ENCODE measurements at places on chromosomes 7 and 10.

- DNase-seq, result no peak
These were observed 132.6 kb downstream of the VPS50 start for GRCh38 chr7:93364806-93365205.

DNA sequence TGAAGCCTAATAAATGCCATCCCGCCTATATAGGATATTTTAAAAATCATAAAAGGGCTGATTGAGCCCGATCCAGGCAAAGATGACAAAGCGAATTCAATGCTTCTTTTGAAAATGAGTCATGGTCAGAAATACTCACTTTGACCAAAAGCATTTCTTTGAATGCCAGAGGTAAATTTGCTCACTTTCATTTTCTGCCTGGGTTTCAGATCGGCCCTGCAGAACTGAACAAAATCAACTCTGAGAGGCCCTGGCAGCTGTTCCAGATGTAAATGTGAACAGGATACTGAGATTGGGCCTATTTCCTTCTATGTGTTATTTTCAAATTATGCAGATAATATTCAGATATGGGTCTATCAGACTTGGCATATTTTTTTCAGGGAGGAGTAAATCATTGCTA lies 114.8 kb upstream of the ARID5B start:
- no peak for DNase-seq

DNA sequence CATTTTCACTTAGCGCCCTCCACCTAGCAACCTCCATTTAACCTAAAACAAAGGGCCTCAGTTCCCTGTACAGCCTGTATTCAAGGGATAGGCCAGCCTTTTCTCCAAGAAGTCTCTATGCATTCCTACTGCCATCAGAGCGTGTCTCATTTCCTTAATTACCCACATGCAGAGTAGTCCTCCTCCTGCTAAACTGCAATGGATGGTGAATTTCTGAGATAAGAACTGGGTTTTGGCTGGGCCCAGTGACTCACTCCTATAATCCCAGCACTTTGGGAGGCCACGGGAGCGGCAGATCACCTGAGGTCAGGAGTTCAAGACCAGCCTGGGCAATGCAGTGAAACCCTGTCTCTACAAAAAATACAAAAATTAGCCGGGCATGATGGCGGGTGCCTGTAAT lies 71.1 kb upstream of the GPR158 start:
- no peak for DNase-seq

GRCh38 chr10:27748601-27749000 lies 3.0 kb upstream of the MKX start:
- DNase-seq, result no peak

DNA sequence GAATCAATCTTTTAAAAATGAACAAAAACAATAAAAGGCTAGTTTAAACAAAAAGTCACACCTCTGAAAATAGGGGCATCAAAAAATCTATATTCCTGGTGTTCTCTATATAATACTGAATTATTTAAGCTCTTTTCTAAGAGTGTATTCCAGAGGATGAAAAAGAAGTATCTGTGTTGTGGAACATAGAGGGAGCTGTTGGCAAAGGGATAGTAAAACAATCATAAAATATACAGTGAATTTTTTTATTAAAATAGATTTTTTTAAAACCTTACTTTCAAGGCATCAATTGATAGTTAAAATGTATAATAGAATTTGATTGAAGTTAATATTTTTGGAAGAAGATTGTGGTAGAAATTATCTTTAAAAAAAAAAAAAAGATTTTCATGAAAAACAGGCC lies 1409.1 kb upstream of the CELF2 start:
- DNase-seq, result no peak

DNA sequence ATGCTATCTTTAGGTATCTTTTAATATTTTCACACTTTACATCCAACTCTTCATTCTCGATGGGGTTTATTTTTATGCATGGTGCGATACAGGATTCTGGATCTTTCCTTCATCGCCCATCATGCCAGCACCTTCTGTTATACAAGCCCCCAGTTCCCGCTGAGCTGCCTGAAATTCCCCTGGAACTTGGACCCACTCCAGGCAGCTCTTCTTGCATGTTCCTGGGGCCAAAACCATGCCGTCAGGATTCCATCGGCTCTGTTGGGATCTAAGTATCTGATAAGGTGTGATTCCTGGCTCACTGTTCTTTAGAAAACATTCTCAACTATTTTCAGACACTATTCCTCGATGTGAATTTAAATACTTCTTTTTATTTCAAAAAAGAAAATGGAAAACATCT lies 40.5 kb upstream of the PPP2R2D start:
- DNase-seq, result no peak

DNA sequence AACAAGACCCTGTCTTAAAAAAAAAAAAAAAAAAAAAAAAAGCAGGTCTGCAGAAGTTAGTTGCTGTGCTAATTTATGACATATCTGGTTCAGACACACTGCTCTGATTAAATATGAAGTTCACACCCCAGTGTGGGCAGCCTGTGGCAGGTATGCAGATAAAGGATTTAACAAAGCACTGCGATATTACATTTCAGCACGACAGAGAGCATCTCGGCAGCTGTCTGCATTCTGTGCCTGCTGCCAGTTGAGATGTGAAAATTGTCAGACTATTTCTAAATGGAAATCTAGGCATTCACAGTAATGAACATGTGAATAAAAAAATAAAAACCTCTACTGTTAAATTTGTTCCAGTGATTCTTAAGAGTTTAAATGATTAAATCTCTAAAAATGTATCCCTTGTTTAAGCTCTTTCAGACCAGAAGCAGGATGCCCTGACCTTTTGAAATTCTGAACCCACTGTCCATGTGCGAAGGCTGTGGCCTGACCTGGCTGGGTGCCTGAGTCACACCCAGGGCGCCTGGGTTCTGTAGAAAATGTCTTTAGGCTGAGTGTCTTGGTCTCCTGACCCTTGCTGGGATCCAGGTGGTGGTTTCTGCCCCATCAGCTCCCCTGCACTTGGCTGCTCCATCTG lies 272.9 kb downstream of the WDR37 start:
- DNase-seq, result no peak

- peak; percentile 77 for DNase-seq
These were observed 97.9 kb upstream of the IKZF1 start for GRCh38 chr7:50206453-50207250.

GRCh38 chr7:106947244-106947728 lies 82.2 kb downstream of the PIK3CG start:
- DNase-seq, result peak; percentile 20

DNA sequence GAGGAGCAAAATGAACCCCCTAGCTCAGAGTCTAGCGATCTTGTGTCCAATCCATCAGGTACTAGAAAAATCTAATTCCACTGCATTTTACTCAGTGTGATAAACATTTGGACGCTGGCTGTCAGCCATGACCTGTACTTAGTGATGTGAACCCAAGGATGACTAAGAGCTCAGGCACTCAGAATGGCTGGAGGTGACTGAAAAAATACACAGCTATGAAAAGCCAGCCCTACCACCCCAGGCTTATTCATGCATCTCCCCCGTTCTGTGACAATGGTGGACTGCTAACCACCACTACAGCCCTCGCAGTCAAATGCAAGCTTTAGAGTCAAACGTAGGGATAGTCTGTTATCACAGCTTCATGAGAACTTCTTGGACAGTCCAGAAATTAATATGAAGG lies 14.9 kb downstream of the AFAP1L2 start:
- DNase-seq, result no peak

DNA sequence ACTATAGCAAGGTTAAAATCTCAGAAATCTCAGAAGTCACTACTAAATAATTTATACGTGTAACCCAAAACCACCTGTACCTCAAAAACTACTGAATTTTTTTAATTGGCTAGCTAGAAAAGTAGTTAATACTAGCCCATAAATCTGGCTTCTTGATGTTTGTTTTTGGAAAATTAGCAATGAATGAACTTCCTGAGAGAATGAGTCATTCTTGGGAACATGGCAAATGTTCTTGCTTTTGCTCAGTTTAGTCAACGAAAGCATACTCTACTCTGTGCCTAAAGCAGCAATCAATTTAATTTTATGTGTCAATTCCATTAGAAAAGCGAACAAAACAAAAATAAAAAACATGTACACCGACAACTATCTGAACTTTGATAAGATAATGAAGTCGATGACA lies 69.2 kb downstream of the SEMA3E start:
- no peak for DNase-seq

GRCh38 chr10:60069311-60069710 lies 163.0 kb upstream of the CCDC6 start:
- DNase-seq, result no peak

- DNase-seq, result no peak
These were observed 33.1 kb downstream of the PDSS1 start for GRCh38 chr10:26730552-26730951.

DNA sequence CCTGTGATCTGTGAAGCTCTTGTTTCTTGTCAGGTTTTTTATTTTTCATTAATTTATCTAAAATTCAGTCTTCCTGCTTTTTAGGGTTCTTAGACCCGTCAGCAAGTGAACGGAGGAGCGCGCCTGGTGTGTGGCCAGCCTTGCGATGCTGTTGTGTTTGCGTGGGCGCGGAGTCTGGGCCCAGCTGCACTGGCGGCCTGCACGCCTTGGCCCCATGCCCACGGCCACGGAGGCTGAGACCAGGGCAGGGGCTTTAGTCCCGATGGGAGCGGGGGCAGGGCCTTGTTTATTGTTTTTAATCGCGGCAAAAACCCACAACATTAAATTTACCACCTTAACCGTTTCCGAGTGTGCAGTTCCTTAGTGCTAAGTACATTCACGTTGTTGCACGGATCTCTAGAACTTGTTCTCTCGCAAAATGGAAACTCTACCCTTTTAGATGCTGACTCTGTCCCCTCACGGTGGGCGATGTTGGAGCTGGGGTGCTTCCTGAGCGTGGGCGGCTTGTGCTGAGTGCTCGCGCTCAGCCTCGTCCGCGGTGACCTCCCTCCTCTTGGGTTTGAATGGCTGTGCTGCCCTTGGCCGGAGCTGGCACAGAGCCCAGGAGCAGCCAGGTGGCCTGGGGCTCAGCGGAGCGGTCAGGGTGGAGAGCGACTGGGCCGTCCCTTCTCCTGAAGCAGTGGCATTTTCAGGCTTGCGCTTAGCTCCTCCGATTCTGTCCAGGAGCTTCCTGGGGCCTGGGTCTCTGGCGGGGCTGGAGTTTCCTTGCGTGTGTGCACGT lies 69.1 kb downstream of the INPP5A start:
- DNase-seq, result no peak

DNA sequence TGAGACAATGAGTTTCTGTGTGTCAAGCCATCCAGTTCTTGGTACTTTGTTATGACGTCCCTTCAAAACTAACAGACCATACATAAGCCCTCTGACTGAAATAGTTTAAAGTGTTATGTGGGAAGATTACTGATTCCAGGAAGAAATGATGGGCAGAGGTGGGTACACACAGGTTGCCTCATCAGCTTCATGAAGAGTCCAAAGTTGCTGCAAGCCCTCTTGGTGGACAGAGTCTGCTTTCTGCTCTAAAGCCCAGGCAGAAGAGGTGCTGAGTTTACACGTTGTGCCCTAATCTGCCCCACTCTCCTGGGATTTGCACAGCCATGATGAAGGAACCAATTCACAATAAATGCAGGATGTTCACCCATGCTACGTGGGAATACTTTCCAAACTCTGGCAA lies 187.4 kb downstream of the PARD3 start:
- DNase-seq, result no peak

- no peak for DNase-seq
These were observed 459.9 kb downstream of the PLXNA4 start for GRCh38 chr7:132116369-132116768.

GRCh38 chr10:114810926-114811325 lies 10.7 kb upstream of the FHIP2A start:
- DNase-seq, result no peak

GRCh38 chr10:74056050-74056818 lies 58.3 kb downstream of the VCL start:
- no peak for DNase-seq

All from activated gamma-delta T cell treated with Interleukin-2 at 50 U/mL for 16 hours (primary cell).